Retinal pigment epithelial cell (primary cell): ENCODE measurements at places on chromosomes 16 and 17.
A peak's percentile ranks its signal among the peaks of the same experiment; 100 is the strongest.

DNA sequence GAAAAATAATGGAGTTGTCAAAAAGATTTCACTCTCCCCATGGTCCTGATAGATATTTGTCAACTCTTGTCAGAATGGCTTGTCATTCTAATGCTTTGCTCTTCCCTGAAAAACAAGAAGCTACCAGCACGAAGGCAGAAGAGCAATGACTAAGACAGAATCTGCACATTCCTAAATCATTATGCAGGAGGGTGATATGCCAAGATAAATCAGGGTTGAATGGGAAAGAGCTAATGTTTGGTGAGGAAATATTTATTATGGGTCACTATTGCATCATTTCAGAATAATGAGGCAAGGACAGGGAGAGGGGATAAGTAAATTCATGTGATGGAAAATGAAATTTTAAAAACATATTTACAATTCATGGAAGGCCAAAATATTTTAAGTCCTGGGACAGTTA lies 297.5 kb upstream of the XYLT1 start:
- DNase-seq = no peak

GRCh38 chr16:64809876-64810629 lies 311.8 kb downstream of the CDH11 start:
- DNase-seq = no peak

GRCh38 chr16:86697715-86698114 lies 119.4 kb downstream of the FOXL1 start:
- no peak for DNase-seq

DNA sequence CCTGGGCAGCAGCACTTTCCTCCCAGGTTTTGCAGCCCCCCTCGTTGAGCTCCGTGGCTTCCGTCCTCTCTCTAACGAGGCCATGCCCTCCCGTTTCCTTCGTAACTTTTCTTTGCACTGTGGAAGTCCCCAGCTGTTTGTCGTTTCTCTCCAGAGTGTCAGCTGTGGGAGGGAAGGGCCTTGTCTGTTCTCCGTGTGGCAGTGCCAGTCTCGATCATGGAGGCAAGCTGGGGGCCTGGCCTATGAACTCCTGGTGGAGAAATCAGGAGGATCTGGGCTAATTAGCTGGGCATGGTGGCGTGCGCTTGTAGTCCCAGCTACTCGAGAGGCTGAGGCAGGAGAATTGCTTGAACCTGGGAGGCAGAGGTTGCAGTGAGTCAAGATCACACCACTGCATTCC lies 28.3 kb downstream of the TBCD start:
- no peak for DNase-seq

DNA sequence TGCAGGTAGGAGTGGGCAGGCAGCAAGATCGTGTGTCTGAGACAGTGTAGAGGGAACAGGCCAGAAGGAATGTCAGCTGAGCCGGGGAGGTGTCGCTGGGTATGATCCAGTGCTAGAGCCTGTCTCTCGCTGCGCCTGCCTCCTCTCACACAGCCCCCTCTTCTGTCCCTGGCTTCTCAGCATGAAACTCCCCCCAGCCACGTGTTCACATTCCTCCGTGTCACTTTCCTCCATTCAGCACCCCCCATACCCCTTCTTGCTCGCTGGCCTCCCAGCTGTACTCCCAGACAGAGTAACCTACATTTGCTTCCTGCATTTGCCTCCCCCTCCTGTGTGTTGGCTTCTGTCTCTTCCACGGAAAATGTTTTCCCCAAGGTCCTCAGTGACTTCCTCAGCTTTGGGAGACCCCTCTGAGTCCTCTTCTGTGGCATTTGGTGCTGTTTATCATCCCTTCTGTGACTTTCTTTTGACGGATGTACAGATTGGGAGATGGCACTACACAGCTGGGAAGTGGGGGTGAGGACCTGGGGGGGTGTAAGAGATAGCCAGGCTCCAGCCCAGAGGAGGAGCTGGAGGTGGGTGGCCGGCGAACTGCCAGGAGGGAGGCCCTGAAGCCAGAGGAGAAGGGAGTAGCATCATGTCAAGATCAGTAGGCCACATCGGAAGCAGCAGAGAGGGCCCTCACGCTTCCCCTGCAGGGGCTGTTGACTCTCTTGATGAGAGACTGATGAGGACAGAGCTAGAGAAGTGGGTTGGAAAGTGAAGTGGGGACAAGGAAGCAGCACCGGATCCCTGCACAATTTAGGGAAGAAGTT lies 19.2 kb downstream of the SGF29 start:
- DNase-seq = no peak

DNA sequence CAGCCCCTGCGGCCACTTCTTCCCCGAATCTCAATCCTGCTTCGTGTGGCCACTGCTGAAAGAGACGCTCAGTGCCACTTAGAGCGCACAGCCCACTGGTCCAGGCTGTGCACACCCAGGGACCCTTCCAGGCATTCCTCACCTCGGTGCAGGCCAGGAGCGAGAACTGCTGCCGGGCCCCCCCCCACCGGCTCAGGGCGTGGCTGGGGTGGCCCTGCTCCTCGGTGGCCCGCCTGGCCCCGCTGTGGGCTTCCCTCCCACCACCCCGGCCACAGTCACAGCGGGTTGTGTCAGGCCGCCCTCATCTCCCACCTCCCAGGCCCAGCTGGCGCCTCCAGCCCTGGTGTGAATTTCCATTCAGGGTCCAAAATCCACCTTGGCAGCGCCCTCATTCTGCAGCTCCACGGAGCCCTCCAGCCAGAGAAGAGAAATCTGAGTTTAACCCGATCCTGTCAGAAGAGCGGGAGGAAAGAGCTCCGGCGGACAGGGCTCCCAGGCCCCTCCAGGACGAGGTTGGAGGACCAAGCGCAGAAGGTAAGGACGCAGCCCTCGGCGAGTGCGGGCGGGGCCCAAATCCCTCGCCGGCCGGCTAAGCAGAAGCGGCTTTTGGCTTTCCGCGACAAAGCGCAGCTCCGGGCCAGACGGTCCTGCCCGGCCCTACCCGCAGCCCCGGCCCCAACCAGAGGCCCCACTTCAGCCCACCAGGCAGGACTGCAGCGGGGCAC lies 12.0 kb downstream of the TBC1D16 start:
- no peak for DNase-seq

DNA sequence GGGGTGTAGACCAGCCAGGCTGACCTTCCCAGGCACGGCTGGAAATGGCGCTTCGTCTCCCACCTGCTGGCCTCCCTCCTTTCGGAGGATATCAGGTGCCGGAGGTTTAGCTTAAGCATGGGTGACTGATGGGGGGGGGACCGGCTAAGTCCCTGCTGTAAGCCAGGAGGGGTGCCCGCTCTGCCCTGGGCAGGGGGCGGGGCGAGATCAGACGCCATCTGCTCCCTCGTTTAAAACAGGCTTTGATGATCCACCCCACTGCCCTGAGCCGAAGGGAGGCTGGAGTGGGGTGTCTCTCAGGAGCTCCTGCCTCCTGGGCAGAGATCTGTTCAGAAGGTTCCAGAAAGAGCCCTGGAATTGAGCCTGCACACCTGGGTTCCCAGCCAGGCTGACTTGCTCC lies 26.0 kb downstream of the C16orf74 start:
- DNase-seq = no peak

DNA sequence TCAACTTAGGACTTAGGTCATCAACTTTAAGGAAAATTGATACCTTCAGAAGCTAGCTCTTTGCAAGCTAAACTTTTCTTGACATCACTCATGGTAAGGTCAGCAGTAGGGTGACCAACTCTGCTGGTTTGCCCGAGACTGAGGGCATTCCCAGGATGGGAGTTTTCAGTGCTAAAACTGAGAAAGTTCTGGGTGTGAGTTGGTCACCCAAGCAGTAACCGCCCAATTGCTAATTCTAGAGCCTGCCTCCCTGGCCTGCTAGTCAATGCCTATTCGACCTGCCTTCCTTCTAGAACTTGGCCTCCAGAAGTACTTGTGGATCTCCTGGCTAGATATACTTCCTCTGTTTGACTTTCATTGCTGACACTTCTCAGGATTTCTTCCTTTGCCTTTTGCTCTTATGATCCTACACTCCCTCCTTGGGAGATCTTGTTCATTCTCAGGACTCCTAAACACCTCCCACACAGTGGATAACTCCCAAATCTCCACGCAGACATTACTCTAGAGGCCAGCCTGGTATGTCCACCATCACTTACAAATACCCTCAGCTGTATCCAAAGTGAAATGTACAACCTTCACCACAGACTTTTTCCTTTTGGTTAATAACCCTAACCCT lies 10.5 kb upstream of the MYO18A start:
- no peak for DNase-seq

GRCh38 chr17:83018658-83019193 lies 60.7 kb upstream of the METRNL start:
- no peak for DNase-seq

DNA sequence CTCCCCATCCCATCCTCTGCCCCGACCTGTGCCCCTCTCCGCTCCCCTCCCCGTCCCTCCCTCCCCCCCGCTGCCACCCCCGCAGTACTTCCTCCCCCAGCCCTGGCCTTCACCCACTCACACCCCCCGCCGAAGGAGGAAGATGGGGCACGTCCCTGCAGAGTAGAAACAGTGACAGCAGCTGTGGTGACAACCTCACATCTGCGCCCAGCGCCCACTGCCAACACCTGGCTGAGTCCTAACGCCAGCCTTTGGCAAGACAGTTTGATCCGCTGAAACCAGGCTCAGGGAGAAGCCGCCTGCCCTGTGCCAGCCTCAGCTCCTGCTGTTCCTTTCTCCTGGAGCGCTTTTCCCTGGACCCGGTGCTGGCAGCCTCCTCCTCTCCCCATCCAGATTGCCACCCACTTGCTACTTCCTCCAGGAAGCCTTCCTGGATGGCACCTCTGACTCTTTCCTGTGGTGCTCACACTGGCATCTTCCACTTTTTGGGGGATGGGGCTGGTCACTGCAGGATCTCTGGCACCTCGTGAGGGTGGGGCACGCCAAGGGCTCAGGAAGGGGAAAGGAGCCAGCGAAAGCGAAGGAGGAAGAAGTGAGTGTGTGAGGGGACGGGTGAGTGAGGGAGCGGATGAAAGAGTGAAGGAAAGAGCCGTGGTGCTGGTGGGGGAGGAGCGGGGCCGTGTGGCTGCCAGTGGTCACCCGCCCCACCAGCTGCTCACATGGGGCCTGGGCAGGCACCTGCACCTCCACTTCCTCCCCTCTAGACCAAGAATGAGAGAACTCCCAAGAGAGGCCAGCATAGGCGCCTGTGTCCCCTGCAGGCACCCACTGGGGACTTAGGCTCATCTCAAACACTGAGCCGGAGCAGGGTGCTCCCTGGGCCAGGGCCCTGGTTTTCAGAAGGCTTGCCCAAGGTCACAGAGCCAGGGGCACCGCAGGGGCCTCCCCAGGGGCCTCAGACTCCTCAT lies 27.0 kb downstream of the ZFPM1 start:
- DNase-seq = no peak

DNA sequence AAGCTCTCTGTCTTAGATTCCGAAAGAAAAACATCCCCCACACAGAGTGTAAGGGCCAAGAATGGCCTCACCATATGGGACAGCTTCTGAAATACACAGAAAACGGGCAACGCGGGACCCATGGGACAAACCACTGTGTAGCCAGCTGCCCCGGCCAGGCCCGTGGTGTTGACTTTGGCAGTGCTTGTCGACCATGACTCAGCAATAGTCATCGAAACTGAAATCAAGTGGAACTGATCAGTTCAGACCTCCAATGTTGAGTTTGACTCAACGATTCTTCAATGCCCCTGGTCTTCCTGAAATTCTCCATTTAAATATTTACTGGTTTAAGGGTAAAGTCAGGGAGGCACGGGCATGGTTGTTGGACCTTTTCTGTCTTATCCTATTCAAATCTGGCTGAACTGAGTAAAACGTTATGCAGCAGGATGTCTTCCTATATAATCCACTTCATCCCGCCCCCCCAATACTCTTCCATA lies 27.5 kb downstream of the ZFHX3 start:
- peak; percentile 63 for DNase-seq

DNA sequence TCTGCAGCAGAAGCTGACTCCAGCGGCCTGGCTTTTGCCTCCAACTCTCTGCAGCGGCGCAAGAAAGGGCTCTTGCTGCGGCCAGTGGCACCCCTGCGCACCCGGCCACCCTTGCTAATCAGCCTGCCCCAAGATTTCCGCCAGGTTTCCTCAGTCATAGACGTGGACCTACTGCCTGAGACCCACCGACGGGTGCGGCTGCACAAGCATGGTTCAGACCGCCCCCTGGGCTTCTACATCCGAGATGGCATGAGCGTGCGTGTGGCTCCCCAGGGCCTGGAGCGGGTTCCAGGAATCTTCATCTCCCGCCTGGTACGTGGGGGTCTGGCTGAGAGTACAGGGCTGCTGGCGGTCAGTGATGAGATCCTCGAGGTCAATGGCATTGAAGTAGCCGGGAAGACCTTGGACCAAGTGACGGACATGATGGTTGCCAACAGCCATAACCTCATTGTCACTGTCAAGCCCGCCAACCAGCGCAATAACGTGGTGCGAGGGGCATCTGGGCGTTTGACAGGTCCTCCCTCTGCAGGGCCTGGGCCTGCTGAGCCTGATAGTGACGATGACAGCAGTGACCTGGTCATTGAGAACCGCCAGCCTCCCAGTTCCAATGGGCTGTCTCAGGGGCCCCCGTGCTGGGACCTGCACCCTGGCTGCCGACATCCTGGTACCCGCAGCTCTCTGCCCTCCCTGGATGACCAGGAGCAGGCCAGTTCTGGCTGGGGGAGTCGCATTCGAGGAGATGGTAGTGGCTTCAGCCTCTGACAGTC lies 1.3 kb downstream of the PARD6A start:
- no peak for DNase-seq

DNA sequence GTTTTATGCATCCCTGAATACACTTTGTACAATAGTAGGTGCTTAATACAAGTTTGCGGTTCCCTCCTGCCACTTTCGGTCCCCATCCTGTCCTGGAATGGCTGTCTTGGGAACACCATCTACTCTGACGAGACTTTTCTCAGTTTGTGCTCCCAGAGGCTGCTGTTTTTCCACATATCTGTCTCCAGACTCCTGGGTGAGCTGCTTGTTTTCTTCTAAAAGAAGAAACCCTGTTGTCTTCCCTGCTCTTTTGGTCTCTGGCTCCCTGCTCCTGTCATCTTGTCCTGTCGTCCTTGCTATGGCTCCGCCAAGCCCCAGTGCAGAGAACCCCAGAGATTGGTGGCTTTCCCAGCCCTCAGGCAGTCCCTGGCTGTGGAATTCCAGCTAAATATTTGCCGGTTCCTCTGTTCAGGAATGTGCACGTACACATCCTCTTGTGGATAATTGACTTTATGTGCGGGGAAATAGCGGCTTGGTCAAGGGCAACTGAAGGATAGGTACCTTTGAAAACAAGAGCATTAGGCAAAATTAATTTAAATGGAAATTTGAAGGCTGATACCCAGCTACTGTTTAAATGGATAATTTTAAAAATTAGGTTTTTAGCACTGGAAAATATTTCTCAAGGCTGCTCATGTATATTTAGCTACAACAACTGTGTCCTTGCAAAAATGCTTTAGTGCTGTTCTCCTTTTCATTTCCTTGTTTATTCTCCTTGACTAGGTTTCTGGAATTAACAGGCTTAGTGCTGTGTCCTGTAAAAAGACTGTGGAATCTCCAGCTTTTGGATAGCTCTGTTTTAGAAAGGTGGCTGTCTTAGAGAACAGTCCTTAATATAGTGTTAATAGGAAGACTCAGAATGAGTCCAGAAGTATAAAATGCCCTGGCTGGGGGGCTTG lies 50.2 kb upstream of the SLC12A3 start:
- no peak for DNase-seq

DNA sequence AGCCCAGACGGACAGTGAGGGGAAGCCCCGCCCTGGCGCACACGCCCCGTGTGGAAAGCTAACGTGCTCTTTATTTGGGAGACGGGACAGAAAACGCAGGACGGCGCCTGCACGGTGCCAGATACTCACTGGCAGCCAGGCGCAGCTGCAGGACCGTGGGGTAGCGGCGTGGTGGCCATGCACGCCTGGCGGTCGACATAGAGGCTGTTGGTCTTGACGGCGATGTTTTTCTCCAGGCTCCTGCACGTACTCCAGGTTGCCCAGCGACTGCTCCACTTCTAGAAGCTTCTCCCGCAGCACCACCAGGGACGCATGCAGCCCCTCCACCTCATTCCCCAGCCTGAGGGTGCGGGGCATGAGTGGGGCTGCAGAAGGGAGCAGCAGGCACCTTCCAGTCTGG lies 5.1 kb upstream of the C1QTNF8 start:
- no peak for DNase-seq
